ENCODE measurements at places on chromosomes 7 and 10.
A peak's percentile ranks its signal among the peaks of the same experiment; 100 is the strongest.

- no peak for DNase-seq
Measured at GRCh38 chr10:133283931-133284330, 7.3 kb upstream of the ADAM8 start.

DNA sequence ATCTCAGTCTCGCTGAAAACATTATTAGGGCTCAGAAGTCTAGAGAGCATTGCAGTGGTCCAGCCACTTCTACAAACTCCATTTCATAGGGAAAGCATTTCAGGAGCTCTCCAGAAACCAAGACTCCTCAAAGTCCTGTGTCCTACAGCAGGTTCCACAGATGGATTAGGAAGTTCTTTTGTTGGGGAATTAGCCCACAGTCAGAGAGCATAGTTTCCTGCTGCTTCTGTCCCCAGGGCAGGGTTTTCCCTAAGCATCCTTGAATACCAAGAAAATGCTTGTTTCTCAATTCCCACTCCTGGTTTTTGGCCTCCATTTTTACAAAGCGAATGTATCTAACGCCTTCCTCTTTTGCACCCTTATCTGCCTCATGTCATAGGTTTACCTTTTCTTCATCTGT lies 235.9 kb upstream of the PODXL start:
- DNase-seq = no peak

DNA sequence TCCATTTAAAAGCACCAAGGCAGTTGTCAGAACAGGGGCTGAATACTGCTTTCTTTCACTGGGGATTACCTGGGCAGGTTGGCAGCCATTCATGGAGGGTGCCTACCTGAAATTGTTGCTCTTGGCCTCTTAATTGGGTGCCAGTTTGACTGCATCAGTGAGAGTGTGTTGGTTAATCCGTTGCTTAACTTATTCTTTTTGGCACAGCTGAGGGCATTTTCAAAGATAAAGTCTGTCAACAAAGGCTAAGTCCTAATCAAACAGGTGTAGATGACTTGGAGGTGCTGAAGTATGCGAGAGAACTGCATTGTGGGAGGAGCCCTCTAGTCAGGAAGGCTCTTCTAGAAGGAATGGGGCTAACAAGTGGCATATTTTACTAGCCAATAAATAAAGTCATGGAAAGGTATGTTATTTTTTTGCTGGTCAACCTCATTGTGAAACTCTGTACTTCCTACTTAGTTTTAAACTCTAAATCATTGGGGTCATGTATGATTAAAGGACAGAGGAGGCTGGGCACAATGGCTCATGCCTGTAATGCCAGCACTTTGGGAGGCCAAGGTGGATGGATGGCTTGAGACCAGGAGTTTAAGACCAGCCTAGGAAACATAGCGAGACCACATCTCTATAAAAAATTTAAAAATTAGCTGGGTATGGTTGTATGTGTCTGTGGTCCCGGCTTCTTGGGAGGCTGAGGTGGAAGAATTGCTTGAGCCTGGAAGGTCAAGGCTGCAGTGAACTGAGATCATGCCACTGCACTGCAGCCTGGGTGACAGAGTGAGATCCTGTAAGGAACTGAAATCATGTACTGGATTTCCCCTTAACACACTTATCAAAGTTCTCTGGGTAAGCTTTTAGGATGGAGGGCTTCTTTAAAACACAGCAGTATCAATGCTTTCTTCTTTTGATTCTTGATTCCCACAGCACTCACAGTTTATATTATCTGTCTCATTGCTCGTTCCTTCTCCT lies 134.1 kb downstream of the LRMDA start:
- no peak for DNase-seq

DNA sequence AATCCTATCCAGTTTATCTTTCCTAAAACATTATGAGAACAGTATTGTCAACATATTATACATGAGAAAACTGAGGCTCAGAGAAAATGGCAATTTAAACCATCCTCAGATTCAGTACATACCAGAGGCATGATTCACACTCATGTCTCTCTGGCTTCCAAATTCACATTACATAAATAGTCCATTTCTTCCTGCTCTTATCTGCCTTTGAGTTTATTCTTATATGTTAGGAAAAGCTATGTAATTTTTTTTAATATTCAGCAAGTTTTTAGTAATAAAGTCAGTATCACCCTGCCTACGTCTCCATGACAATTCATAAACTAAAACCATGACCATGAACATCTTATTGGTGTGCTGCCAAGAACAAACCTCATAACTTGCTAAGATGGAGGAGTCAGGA lies 1260.2 kb upstream of the SORCS1 start:
- no peak for DNase-seq

DNA sequence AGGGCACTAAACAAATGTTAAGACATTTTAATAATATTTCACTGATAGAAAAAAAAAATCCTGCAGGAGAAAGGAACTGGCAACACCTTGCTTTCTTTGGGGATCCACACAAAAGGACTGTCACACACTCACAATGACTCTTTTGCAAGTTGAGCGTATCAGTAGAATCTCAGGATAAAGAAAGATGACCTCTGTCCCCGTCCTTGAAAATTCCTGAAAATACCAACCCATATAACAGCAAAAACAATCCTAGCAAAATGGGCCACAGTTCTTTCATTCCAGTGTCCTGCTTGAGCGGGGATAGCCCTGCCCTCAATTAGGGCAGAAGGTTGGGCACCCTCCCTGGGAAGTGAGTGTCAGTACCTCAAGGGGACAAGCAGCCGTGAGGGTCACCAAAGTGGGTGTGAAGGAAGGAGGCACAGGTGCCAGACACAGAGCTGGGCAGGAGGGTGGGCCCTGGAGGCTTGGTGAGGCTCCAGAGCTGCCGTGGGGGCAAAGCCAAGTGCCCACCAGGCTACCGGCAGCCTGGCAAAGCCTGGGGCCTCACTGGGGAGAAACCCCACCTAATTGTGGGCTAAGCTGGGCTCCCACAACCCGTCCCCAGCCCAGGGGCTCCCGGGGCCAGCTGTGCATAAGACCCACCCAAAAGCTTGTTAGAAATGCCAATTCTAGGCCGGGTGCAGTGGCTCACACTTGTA lies 2.8 kb downstream of the WDR86 start:
- no peak for DNase-seq

DNA sequence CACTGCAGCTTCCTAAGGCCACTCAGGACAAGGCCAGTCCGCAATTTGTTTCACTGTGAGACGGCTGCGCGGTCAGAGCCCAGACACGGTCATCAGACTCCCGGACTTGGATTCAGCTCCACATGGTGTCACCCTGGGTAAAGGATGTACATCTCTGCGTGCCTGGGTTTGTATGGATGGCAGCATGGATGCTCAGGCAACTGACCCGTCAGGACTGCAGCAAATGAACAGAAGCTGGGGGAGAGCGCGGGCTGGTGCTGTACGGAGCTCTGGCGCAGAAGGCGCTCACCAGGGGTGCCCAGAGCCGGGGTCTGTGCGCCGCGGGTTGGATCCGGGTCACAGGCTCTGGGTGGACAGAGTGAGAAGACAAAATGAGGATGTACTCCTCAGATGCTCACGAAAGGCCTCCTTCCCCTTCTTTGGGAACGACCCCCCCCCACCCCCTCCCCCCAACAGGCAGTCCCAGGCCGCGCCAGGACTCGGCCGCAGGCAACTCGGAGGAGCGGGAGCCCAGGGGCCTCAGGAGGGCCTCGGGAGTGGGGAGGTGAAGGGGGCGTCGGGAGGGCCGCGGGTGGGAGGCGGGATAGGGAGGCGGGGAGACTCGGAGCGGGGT lies 92.4 kb downstream of the CXCL12 start:
- DNase-seq = no peak

DNA sequence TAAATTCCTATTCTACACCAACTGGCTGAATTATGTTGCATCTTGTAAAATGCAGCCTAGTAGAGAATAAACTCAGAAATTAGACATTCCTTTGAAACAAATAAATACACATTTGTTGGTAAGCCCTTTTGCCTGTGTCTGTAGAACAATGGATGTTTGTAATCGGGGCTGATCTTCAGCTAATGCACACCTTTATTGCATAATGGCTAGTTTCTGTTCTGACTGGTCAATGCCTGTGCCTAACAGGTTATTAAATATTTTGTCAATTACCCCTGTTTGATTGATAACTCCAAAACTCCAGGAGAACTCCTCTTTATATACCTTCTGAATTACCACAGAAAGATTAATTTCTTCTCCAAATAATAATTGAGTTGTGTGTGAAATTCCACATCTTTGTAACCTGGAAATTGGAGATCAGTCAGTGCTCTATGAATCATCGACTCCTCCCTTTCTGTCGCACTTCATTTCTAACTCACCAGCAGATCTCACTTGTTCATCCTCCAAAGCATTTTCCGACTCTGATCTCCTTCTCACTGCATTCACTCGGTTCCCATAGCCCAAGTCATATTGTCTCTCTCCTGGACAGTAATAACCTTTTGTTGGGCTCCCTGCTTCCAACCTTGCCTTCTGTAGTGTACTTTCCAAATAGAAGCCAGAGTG lies 196.0 kb upstream of the FZD1 start:
- no peak for DNase-seq

DNA sequence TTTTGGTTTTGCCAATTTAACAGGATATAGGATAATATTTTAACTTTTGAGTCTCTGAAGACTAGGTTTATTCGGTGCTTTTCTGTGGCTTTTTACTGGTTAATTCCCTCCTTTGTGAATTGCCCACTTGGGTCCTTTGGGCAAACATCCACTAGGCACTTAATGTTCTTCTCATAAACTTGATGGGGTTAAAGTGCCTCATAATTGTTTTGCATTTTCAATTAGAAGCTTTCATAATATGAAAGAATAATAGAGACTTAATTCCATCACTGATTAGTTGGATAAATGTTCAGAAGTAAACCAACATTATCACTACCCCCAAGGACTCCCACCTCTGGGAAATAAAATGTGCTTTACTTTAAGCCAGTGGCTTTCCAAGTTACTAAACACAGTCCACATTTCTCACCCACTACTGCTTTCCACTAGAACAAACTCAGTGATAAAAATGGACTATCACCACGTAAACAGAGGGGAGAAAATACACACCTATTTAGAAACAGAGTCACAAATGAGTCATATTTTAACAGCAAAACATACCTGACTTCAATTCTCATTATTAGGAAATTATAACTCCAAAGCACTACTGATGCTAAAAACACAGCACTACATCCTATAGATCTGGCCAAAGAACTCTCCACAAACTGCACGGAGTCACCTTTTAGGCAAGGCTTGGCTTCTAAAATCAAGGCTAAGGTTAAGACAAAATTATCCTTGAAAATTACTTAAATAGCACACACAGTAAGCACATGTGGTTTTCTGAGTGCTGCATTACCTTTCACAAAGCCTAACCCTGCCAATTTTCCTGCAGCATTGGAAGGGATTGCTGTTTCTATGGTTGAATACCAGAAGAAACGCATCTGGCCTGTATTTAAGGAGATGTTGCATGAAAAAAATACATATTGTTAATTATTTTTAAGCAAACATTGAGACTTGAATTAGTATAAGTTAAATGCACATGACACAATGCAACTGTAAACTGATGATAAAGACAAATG lies 41.2 kb downstream of the PARD3 start:
- no peak for DNase-seq

DNA sequence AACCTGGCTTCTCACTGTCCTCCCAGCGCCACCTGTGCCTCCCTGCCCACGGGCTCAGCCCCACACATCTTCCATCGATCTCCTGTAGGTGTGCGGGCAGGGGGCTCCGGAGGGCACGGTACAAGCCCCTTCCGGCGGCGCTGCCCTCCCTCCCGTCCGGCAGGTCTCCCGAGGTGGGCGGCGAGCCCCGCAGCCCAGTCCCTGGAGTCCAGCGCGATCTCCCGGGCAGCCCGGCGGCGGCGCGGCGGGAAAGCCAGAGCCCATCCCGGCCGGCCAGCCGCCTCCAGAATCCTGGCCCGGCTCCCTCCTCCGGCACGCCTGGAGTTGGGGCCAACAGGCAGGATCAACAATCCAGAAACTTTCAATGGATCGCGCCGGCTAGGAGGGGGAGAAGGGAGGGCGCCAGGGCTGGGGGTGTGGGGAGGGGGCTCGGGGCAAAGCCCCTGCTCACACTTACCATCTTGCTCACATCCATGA lies 100.1 kb downstream of the HIP1 start:
- DNase-seq = peak; percentile 72

DNA sequence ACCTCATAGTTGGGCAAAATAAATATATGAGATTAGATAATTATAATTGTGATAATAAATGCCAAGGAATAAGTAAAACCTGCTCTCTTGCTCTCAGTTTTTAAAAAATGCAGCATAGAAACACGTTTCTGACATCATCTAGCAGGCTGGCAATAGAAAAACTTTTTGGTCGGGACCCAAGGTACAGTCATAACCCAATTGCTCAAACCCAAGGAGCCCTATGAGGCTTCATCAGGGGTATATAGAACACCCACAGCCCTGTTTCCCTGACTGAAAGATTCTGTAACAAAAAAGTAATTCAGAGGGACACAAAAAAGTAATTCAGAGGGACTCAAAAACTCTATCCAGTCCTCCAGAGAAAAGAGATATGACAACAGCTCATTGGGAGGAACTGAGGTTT lies 3.8 kb downstream of the PDE1C start:
- no peak for DNase-seq

GRCh38 chr10:114920459-114920858 lies 17.5 kb upstream of the TRUB1 start:
- no peak for DNase-seq

DNA sequence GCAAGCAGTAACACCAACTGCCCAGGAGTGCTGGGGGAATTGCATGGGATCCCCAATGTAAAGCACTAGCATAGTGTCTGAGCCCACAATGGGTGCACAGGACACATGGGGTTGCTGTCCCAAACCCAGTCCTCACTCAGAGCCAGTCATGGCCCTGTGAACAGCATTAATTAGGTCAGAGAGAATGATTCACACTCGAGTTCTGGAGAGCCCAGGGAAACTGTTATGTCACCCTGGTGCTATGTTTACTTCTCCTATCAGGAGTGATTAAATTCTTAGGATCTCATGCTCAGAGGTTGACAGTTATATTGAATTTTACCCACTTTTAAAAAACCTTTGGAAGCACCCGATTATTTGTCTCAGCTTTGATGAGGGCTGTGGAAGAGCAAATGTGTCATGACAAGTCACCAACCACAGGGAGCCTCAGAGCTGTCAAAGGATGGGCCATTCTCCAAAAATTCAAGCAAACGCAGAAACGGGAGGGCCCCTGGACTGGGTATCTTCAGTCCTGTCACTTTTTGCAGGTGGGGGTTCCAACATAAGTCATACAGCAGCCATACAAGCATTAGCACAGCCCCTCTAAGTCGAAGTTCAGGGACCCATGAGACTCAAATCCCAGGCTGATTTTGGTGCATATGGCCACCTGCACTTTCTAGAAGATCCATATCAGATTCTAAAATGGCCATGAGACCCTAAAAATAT lies 1.3 kb upstream of the RASSF4 start:
- no peak for DNase-seq

DNA sequence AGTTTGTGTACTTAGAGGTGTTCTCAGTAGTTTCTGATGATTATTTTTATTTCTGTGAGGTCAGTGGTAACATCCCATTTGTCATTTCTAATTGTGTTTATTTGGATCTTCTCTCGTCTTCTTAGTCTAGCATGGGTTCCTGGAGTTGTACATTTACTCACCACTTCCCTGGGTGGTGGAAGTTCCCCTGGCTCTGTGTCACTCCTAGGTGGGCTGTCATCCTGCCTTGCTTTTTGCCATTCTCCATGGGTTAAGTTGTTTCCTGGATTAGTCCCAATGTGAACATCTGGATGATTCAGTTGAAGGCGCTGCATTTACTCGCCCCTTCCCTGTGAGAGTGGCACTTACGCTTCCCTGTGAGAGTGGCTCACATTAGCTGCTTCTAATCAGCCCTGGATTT lies 48.2 kb downstream of the GSAP start:
- DNase-seq = no peak

Data from left cardiac atrium (tissue), 4 donors.